ENCODE measurements at places on chromosomes 1 and 21.
A peak's percentile ranks its signal among the peaks of the same experiment; 100 is the strongest.

GRCh38 chr1:102772831-102773230 lies 335.5 kb downstream of the COL11A1 start:
- no peak for DNase-seq

DNA sequence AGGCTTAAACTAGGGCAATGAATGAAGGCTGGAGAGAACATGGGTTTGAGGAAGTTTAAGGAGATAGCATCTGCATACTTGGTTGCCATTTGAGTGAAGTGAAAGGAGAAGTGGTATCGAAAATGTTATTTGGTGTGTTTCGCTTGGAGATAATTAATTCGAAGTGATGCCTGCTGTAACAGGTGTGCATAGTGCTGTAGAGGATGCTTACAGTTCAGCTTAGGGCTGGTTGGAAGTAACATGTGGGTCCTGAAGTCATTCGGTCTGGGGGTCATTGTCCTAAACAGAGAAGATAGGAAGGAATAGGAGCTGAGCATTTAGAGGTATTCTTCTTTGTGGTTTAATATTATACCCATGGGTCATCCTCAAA lies 301 bp upstream of the NUDT17 start:
- peak; percentile 74 for DNase-seq

DNA sequence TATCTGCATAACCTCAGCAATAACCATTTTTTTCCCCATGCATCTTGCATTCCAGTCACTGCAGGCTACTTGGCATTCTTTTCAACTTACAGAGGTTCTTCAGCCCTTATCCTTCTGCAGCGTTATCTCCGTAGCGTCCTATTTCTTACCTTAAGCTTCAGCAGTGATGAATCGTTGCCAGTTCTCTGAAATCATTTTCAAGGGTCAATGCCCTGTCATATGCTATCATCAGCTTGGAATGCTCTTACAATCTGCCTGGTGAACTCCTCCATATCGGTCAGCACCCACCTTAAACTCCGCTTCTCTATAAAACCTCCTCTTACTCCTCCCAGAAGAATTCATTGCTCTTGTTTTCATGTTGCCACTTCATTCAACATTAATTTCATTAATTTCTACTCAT lies 105.1 kb upstream of the DPH5 start:
- DNase-seq: no peak

DNA sequence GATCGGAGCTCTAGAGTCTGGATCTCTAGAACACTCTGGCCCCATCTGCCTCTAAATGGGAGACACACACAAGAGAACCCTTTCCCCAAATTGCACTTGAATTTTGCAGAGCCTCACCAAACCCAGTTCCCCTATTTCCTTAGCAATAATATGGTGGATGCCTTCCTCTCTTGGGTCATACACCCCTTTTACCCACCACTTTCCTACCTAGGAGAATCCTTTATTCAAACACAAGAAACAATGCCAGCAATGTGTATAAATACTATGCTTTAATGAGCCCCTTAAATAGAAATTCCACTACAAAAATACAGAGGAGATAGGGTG lies 760 bp upstream of the SF3B4 start:
- DNase-seq: no peak

GRCh38 chr21:43654806-43655489 lies 4.3 kb downstream of the HSF2BP start:
- no peak for DNase-seq

DNA sequence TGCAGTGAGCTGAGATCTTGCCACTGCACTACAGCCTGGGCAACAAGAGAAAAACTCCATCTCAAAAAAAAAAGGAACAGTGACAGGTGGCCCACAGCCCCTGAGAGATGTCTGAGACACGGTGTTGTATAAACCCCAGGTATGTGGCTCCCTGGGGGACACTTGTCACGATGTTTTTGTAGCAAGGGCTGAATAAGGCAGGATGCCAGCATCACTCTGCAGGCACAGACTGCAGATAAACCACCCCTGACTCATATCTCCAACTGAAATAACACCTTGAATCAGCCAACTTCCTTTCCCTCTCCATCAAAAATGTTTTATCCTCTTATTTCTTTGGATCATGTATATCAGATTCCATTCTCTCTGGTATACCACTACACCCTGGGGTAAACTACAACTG lies 52.5 kb downstream of the NMNAT2 start:
- no peak for DNase-seq

GRCh38 chr1:201172999-201173610 lies 17.5 kb upstream of the IGFN1 start:
- DNase-seq: no peak

GRCh38 chr1:81111818-81112217 lies 688.9 kb upstream of the ADGRL2 start:
- DNase-seq: no peak

DNA sequence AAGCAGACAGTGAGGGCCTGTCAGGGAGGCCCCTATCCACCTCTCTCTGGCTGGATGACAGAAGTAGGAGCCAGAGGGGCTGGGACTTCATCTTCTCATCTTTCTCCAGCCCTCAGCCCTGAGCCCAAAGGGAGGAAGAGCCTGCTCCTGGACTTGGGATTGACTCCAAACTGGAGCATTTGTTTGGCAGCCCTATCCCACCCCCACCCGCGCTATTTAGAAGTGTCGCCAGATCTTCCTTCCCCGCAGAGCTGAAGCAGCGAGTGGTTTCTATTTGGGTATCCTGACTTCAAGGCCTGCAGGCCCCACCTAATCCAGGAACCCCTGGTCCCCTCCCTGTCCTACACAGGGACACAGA lies 9.6 kb downstream of the NES start:
- no peak for DNase-seq

GRCh38 chr1:231040800-231041718 lies 1.0 kb upstream of the FAM89A start:
- DNase-seq: no peak

DNA sequence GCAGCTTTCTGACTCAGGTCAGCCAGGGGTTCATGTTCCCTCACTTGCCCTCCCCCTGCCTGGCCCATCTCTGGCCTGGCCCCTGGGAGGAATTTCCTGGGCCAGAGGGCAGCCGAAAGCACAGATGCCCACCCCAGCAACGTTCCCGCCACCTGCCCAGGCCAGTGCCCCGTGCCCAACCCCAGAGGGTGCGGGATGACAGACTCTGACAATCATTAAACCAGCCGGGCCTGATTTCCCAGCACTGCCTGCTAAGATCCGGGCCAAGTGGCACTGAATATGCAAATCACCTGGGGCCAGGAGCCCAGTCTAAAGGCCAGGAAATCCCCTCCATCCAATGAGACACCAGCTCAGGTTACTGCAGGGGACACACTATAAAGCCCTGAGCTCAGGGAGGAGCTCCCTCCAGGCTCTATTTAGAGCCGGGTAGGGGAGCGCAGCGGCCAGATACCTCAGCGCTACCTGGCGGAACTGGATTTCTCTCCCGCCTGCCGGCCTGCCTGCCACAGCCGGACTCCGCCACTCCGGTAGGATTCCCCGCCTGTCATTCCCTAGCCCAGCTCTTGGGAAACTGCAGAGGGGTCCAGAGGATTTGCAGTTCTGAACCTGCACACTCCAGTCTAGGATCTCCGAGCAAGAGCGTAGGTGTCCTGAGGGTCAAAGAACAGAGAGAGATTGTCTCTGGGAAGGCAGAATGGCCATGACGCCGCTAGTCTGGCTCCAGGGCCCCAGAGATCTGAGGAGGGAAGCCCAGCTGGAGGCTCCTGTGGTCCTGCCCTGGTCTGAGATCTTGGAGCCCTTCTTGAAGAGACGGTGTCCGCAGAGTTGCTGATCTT lies at the start of gene ELF3:
Gene ELF3 (plus strand): TSS at position 408 of the 836 bp plus-strand sequence. CDS start 550 bp downstream, outside the sequence.
- DNase-seq: peak; percentile 70
